Dorsolateral prefrontal cortex (tissue), 122 donors: ENCODE measurements at places on chromosomes 4 and X. TPM values are rescaled to one million over a fixed set of nuclear protein-coding genes. Genes with fewer than 3 reads are reported as not detected.
A peak's percentile ranks its signal among the peaks of the same experiment; 100 is the strongest.

The USP26 gene
- not detected for total RNA-seq

The ENOX2 gene
- 13.4 TPM for total RNA-seq

The KDR gene
- 4.7 TPM for total RNA-seq

The SYNPO2 gene
- 57.0 TPM for total RNA-seq

DNA sequence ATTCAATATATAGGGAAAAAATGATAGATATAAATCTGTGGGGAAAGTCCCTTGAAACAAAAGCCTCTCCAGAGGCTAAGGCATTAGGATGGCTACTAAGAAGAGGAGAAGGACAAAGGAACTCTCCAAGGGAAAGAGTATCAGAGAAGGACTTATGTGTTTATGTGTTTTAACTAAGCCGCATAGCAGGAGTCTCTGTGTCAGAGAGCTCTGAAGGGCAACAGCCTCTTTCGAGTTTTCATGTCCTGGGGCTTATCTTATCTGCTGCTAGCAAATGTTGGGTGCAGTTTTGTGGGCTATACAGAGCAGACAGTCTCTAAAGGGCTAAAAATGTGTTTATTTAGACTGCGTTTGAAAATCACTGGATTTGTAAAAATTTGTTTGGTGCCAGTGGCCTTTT is 1145.6 kb upstream of the DIAPH2 start:
- no peak for DNase-seq

- no peak for DNase-seq
Observed at GRCh38 chrX:66698273-66699204, 59.7 kb upstream of the EDA2R start.

GRCh38 chr4:127782275-127783025 is at the start of gene HSPA4L:
Gene HSPA4L (plus strand): TSS chr4:127782322. CDS start chr4:127782551, 229 bp downstream.
- peak; percentile 48 for DNase-seq

DNA sequence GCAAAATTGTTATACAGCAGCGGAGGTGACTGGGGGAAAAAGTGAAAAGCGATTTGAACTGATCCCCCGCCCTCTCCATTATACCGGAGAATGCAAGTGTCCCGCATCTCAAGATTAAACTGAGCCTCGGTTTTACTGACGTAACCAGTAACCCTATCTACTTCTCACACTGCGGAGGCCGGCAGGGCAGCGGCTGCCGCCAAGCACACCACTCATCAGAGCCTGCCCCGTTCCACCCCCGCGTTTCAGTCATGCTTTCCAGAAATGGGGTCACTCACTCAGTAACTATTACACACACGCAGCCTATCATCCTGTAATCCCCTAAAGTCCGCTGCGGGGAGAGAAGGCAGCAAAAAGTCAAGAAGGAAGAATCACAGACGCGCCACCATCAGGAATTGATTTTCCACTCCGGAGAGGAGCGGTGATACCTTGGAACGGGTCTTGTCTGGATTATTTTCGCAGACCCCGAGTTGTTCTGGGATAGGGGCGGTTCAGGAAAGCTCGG is 1.4 kb downstream of the RPS6KA3 start:
- DNase-seq: no peak

GRCh38 chr4:823761-824460 is 2.0 kb downstream of the CPLX1 start:
- DNase-seq: peak; percentile 45

DNA sequence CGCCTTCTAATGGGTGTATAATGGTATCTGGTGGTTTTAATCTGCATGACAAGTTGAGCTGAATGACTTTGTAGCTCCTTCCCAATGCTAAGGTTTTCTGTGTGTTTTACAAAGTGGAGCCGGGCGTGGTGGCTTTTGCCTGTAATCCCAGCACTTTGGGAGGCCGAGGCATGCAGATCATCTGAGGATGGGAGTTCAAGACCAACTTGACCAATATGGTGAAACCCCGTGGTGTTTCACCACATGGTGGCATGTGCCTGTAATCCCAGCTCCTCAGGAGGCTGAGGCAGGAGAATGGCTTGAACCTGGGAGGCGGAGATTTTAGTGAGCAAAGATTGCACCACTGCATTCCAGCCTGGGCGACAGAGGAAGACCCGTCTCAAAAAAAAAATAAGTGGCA is 28.9 kb downstream of the ARFIP1 start:
- no peak for DNase-seq

GRCh38 chrX:97400492-97400891 is 516.8 kb downstream of the RPA4 start:
- DNase-seq: no peak

GRCh38 chr4:24603343-24603742 is 19.0 kb upstream of the DHX15 start:
- no peak for DNase-seq

DNA sequence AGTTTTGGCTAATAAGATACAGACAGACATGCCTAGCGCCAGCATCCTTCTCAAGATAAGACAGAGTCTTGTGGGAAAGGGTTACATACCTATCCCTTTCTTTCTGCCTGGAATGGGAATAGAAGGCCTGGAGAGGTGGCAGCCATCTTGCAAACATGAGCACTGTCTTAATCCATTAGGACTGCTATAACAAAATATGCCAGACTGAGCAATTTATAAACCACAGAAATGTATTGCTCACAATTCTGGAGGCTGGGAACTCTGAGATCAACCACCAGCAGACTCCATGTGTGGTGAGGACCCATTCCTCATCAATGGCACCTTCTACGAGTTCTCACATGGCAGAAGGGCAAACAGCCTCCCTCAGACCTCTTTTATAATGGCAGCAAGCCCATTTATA is 26.5 kb upstream of the NEIL3 start:
- DNase-seq: no peak
